Central memory CD4-positive, alpha-beta T cell (primary cell): ENCODE measurements at places on chromosomes 13 and 19.

- no peak for DNase-seq
Measured at GRCh38 chr13:58744686-58745085, 1113.1 kb downstream of the PCDH17 start.

GRCh38 chr19:49755956-49756355 is 7.2 kb downstream of the TSKS start:
- no peak for DNase-seq

DNA sequence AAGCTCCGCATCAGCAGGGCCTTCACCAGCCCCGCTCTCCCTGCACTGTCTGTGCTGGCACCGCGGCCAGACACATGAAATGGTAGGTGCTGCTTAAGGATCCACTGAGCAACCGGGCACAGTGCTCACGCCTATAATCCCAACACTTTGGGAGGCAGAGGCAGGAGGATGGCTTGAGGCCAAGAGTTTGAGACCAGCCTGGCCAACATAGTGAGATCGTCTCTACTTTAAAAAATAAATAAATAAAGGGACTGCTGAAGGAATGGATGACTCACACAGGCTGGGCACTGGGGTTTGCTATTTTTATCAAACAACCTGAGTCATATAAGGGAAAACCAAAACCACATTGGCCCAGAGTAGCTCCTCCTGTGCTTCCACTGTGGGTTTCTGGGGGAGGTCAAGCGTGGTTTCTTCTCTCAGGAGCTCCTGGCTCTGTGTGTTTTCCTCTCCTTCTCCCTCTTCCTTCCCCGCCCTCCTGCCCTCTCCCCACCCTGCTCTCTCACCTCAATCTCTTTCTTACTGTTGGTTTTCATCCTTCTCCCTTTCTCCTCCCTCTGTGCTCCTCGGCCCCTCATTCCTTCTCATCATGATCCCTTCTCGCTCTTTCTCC is 21.3 kb downstream of the VRK3 start:
- DNase-seq = no peak

DNA sequence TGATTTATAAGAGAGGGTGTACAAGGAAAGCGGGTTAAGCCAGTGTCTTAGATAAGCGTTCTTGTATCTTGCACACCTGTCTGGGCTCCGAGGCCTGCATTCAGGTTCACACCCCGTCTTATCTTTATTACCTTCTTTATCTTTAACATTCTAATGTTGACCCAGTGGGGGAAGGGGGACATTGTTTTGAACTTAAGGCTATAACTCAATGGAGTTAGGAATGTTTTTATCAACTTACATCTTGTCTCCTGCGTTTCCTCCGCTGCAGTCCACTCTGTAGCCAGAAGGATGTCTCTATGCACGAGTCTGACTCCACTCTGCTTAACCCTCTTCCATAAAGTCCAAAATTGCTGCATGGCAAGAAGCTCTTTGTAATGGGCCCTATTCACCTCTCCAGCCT is 71.2 kb downstream of the FGF9 start:
- no peak for DNase-seq

GRCh38 chr13:51682686-51683085 is 98.4 kb downstream of the WDFY2 start:
- no peak for DNase-seq
